Sigmoid colon (tissue), 7 donors: ENCODE measurements at places on chromosomes 3 and 15.
A peak's percentile ranks its signal among the peaks of the same experiment; 100 is the strongest.

DNA sequence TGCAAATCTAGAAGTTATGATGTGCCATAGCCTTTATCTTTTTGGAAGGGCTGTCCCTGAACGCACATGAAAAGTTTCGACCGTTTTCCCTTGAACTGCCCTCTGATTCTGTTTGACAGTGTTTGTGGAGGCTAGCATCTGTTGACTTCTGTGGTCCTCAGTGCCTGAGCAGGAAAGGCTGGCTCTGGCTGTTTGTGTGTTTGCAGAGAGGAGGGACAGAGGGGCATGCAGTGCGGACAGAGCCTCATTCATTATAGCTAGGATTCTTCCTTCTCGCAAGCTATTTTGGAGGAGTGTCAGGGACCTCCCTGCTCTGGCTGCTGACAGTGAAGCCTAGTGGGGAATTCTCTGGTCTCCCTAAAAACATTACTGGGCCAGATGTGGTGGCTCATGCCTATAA is 64.5 kb downstream of the CDAN1 start:
- no peak for DNase-seq

GRCh38 chr15:88938802-88939485 is 25.8 kb upstream of the MFGE8 start:
- DNase-seq = no peak

GRCh38 chr3:160319322-160319721 is 79.7 kb downstream of the IFT80 start:
- DNase-seq = no peak

DNA sequence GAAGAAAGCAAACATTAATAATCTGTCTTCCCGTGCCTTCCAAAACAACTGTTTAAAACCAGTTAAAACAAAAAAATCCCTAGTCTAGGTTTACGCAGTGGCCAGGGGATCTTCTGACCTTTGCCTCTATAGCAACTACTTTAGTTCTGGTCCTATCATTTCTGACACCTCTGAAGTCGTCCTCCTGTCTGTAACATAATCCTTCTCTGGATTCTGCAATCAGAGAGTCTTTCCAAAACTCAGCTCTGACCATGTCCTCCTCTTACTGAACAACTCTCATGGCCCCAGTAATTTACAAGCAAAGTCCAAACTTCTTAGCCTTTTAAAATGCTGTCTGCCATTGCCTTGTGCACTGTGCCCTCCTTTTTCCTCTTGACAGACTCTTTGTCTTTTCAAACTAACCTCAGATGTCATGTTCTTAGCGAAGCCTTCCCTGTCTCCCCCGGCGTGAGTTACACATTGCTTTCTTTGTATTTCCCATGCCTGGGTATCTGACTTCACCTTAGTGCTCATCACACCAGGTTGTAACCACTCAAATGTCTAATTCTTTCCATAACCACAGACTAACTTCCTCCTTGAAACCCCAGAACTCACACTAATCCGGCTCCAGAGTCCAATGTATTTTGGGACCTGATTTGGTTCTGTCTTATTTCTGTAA is 105.2 kb upstream of the BNIP2 start:
- no peak for DNase-seq

GRCh38 chr3:99669879-99670555 is 31.6 kb downstream of the COL8A1 start:
- DNase-seq = no peak

DNA sequence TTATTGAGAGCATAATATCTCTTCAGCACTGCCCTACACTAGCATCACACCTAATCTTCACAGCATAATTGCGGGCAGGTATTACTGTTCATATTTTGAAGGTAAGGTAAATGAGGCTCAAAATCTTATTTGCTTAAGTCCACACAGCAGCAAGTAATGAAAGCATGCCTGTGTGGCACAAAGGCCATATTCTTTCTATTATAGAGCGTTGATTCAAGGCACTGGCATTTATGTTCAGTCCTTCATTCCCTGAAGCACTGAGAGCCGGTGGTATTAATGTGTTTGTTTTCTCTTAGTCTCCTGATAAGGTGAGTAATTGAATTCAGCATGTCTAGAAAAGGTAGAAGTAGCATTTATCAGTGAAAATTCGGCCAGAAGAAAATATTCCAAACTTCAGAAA is 231.2 kb downstream of the BBX start:
- DNase-seq = no peak

- peak; percentile 42 for DNase-seq
Measured at GRCh38 chr3:52119099-52119498, 35.1 kb downstream of the POC1A start.

DNA sequence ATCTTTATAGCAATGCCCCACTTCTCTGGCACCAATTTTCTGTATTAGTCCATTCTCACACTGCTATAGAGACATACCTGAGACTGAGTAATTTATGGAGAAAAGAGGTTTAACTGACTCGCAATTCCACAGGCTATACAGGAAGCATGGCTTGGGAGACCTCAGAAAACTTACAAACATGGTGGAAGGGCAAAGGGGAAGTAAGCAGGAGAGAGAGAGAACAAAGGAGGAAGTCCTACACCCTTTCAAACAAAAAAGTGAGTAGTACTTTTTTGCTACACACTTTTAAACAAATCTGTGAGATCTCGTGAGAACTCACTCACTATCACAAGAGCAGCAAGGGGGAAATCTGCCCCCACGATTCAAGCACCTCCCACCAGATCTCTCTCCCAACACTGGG is 67.8 kb upstream of the ZBED2 start:
- no peak for DNase-seq

GRCh38 chr3:123122057-123122456 is 55.2 kb downstream of the PDIA5 start:
- no peak for DNase-seq

DNA sequence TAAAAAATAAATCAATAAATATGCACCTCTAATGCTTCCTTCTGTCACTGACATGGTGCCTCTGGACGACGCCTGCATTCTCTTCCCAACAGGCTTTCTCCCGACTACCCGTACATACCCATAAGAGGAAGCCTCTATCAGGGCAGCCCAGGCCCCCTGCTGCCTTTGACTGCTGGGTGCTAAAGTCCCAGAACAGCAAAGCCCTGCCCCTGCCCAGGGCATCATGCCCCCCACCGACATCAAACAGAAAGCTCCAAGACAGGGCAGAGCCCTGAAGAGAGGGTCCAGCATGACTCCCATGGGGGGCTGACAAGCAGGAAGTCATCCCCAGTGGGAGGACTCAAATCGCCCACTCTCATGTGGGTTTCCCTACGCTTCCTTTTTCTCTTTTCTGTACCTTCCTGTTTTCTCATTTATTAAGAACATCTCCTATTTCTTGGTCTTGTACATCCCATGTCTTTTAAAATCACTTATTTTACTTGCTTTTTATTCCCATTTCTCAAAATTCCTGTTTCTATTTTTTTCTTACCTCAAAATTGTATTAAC is 23.4 kb downstream of the XPC start:
- DNase-seq = no peak

- DNase-seq = no peak
Measured at GRCh38 chr3:150223558-150223957, 184.5 kb upstream of the TSC22D2 start.

DNA sequence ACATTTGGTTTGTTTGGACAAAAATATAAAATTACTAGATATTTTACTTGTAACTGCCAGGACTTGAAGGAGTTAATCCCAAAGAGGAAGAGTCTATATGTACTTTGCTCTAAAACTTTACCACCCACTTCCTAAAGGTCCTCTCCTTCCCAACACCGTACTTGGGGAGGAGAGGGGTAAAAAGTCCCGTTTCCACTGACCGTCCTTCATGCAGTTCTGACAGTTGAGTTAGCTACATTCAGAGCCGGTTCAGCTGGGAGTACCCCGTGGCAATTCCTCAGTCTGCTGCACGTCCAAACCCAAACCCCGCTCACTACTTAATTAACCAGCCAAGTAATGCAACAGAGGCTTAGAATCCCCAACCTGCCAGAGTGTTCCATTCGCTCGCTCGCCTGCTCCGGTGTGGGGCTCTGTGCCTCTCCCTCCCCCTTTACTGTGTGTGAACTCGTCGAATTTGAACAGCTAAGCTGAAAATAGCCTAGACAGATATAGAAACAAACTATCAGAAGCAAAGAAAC is 519.7 kb downstream of the FOXP1 start:
- no peak for DNase-seq

DNA sequence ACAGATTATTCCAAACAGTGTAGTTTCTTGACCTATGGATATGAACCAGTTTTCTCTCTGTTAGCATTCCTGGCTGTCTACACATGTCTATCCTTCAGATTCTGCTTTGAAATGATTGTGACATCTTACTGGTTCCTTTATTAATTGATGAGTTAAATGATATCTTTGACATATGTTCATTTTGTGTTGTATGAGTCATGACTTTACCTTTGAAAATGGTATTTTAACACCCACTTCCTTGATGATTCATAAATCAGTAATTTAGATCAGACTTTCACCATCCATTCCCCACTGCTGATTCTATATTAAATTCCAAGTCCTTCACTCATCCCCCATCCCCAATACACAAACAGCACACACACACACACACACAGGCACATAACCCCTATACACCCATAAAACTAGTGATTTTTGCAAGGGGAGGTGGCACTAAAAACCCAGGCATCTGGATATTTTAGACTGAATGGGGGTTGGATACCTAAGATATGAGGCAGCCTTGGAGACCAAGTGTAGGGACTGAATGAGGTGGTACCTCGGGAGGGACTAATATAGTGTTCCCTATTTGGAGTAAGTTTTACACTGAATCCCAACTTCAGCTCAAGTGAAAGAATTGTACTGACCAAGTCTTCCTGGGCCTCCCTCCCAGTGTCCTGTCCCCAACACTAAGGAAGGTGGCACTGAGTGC is 9.7 kb downstream of the CCK start:
- DNase-seq = no peak

DNA sequence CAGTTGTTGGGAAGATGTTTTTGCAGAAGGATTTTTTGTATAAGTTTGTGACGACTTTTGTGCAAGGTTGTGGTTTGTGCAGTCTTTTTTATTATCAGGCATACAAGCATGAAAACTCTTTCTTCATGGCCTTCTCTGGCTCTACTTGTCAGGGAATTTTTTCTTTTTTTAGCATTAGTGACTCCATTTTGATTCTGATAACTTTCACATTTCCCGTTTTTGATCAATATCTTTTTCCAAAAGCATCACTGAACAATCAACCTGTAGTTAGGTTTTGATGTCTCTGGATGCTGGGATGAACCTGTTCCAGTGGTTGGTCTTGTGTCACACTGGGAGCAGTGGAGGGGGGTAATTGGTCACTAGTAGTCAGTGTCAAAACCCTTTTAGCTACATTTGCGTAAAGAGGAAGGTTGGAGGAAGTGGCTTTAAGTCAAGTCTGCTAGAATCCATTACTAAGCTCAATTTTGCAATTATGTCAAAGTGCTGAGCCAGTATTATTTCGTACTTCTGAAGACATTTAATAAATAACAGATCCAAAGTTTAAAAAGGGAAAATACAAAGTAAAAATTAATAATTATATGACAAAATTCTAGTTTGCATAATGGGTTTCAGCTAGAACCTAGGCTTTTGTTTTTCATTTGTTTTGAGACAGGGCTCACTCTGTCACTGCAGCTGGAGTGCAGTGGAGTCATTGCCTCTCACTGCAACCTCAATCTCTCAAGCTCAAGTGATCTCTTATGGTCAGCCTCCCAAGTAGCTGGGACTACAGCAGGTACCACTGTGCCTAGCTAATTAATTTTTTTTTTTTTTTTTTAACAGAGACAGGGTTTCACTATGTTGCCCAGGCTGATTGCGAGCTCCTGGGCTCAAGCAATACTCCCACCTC is 18.8 kb upstream of the CFAP161 start:
- no peak for DNase-seq

DNA sequence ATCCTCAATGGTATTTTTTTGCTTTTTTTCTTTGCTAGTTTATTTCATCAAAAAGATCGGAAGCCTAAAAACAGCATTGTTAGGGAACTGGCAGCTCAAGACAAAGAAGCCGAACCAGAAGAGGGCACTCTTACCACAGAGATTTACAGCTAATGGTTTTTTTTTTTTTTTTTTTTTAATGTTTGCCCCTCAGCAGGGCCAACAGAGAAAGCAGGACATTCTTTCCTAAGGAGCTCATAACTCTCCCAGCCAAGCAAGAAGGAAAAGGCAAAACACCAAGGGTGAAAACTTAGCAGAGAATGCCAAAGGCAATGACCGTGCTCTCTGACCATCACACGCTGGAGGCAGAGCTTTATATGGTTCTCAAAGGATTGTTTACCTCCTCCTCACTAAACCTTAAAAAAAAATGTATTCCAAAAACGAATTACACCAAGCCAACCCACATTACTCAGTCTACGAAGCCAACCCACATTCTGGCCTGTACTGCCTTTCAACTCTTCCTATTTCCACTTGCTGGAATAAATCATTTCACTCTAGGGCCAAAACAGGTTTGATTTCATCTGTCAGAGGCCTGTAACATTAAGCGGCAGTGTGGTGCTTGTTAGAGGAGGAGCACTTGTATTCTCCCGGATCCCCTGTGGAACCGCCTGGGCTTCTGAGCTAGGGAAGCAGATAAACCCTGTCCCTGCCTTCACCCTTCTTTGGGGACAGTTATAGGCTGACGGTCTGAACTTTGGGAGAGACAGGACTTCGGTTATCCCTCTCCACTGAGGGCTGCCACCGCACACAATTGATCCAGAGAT is 35.6 kb upstream of the GYG1 start:
- DNase-seq = peak; percentile 90

- no peak for DNase-seq
Measured at GRCh38 chr3:120460862-120461261, 10.1 kb upstream of the FSTL1 start.

DNA sequence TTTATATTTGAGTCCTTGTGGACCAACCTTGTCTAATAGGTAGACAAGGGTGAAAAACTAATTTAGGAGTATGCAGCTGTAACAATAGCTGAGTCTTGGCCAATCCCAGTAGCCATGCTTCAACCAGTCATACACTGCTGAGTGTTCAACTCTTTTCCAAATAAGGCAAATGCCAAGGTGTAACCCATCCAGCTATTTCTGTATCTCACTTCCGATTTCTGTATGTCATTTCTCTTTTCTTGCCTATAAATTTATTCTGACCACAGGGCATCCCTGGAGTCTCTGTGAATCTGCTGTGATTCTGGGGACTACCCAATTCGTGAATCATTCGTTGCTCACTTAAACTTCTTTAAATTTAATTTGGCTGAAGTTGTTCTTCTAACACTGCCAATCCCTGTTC is 93.2 kb downstream of the MAGI1 start:
- DNase-seq = no peak
